ENCODE measurements at places on chromosomes 13 and 19. TPM values are rescaled to one million over a fixed set of nuclear protein-coding genes. Genes with fewer than 3 reads are reported as not detected.
A peak's percentile ranks its signal among the peaks of the same experiment; 100 is the strongest.

The ATXN8OS gene
- not detected for total RNA-seq

- no peak for DNase-seq
These were observed 48.8 kb upstream of the TPM4 start for GRCh38 chr19:16027528-16027927.

The KLK1 gene
- not detected for total RNA-seq

GRCh38 chr13:26847281-26847680 lies 86.7 kb upstream of the GPR12 start:
- no peak for DNase-seq

DNA sequence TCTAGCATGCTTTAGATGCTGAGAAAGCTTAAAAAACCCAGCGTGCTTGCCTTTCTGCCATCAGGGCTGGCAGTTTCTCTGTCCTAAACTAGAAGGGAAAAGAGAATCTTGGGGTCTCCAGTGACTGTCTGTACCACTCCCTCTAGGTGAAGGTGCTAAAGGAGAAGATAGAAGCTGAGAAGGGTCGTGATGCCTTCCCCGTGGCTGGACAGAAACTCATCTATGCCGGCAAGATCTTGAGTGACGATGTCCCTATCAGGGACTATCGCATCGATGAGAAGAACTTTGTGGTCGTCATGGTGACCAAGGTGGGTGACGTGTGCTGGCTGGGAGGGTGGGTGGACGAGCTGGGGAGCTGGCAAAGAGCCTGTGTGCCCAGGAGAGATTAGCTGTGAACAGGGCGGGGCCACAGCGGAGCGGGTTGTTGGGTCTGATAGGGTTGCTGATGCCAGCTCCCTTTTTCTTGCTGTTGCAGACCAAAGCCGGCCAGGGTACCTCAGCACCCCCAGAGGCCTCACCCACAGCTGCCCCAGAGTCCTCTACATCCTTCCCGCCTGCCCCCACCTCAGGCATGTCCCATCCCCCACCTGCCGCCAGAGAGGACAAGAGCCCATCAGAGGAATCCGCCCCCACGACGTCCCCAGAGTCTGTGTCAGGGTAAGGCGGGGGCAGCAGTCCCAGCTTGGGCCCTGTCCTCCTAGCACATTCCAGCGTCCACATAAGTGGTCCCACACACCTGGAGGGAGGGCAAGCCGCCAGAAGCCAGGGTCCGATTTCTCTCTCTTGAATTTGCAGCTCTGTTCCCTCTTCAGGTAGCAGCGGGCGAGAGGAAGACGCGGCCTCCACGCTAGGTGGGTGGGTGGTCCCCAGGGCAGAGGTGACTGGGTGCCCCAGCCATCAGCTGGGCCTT lies 2.3 kb downstream of the RAD23A start:
- DNase-seq = peak; percentile 88

DNA sequence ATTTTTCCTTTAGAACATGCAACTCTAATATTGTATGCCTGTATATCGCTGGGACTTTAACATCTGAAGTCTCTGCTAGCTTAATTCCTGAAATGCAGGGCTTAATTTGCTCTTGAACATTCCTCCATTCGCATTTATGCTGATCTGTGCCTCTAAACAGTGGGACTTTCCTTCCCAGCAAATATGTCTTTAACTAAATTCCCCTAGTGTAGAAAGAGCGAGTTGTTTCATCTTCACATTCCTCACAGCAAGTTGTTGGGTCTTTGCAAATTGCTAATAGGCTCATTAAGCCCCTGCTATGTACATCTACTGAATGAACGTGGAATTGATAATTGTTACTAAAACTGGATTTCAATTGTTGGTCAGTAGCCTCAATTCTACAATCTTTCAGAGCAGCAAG lies 118.4 kb upstream of the OBI1 start:
- no peak for DNase-seq

DNA sequence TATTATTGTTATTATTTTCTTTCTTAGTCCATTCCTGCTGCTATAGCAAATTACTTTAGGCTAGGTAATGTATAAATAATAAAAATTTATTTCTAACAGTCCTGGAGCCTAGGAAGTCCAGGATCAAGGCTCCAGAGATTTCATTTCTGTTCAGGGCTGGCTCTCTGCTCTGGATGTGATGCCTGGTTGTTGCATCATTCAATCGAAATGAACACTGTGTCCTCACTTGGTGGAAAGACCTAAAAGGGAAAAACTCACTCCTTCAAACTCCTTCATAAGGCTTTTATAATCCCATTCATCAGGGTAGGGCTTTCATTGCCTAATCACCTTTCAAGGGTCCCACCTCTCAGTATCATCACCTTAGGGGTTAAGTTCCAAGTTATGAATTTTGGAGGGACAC lies 395.0 kb downstream of the EFNB2 start:
- no peak for DNase-seq

- DNase-seq = no peak
These were observed 299.7 kb downstream of the DLEU7 start for GRCh38 chr13:50543782-50544181.

DNA sequence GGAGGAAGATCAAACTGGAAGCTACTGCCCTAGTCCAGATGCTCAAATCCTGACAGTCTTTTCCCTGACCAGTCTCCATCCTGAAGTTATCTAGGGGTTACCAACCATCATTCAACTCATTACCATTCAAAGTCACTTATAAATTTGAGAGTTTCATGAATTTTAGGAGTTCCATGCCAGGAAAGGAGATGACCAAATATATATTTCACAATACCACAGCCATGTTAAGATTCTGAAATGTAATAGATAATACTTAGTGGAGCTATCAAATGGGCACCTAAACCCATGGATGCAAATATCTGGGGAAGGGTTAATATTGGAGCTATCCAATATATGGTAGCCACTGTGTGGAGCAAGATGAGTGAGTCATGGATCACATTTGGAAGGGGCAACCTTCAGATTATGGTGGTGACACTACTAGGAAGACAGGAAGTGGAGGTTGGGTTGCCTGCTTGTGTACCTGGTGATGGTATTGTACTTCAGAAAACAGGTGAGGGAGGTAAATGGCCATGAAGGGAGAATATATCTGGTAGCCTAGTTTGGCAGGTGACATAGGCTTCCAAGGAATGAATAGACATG lies 18.7 kb downstream of the ZNF586 start:
- DNase-seq = no peak

DNA sequence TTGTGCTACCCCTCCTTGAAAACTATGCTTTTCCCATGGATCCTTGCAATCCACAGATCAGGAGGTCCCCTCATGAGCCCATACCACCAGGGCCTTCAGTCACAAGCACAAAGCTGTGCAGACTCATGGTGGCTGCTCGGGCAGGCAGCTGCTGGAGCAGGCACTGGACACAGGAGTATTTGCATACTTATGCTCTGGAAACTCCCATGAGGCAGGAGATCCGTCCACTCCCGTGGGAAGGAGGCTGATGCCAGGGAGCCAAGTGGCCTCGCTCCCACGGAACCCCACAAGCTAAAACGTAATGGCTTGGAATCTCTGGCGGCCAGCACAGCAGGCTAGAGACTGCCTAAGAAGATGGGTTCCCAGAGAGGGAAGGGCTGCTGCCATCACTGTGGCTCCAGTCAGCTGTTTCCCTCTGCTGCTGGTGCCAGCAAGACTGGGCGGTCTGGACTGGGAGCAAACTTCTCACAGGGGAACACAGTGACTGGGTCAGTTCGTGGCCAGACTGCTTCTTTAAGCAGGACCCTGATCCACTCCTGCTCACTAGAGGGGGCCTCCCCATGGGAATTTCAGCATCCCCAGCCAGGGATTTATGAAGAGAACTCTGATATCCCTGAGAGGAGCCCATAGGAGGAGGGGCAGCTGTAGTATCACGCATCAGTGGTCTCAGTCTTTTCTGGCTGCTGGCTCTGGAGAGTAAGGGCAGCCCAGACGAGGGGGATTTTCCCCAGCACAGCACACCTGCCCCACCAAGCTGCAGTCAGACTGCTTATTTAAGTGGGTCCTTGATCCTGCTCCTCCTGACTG lies 370.3 kb upstream of the ATXN8OS start:
- no peak for DNase-seq

GRCh38 chr13:98937911-98938381 lies 39.9 kb downstream of the DOCK9 start:
- no peak for DNase-seq

GRCh38 chr19:40035996-40036395 lies 20.0 kb downstream of the ZNF780B start:
- DNase-seq = no peak

GRCh38 chr13:28641600-28641926 lies 17.4 kb upstream of the POMP start:
- DNase-seq = no peak

GRCh38 chr13:101837288-101837687 lies 384.8 kb downstream of the ITGBL1 start:
- DNase-seq = no peak
